ENCODE measurements at places on chromosomes 3 and 15.

DNA sequence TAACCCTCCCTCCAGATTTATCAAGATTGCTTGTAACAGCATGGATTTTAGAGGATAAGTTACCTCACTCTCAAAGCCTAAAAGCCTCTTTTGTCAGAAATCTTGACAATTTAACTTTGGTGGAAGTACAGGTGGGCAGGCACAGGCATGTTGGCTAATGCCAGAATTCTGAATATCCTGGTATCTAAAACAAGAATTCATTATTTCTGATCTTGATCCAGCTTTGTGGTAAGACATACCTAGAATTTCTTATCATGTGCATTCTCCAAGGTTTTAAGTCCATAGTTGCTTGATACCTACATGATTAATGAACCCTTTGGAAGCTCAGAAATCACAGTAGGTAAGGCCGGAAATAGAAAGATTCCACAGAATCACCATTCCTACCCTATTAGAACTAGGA, 109.9 kb upstream of the TTC14 start:
- DNase-seq, result no peak

DNA sequence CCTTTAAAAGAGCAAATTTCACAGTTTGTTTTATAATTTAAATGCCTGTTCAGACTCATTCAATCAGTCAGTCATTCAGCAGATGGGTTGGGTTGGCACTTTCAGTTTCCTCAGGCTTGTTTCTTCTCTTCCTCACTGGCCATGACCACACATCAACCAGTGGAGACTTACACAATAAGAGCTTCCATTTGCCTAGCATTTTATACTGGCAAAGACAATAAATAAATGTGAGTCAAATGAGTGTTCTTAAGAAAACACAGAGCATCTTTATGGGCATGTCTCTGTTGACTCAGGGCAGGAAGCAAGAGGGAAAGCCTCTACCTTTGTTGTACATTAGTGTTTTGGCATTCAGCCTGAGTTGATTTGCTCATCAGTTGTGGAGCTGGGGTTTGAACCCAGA, 122.6 kb downstream of the EPHB1 start:
- DNase-seq, result no peak

DNA sequence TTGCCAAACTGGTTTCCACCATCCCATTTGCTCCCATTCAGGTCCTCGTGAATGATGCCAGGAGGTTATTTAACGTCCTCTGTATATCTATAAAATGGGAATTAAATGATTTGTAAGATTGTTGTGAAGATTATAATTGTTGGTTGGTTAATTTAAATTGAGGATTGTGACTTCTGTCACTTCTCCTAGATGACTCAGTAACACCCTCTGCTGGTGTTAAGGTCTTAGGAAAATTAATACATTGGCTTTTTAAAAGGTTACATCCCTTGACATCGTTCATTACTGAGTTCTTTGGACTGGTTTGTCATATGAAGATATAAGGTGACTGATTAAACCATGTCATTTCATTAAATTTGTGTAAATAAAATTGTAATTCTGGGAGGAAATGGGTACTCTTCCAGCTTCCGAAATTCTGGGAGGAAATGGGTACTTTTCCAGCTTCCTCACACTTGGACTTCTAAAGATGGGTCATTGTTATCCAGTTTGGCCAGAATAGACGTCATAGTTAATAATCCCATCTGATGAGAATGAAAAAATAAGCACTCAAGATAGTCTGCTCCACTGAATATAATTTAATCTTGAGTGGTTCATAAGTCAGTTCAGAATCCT, 33.3 kb upstream of the PAQR5 start:
- no peak for DNase-seq

- no peak for DNase-seq
Measured at GRCh38 chr3:116188231-116188785, 257.0 kb downstream of the LSAMP start.

DNA sequence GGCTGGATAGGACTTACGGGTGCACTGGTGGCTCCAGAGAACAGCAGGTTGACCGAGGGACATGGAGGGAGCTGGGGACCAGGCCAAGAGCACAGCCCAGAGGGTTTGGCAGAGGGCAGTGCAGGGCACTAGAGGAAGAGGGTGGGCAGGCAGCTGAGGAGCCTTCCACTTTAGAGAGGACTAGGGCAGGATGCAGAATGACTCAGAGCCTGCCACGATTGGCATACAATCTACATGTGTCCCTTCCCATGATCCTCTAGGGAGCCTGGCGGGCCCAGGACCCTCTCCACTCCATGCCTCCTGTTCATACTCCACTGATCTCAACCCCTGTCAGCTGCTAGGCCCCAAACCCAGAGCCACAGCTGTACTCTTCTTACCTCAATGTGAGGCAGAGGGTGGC, 14.4 kb upstream of the APEH start:
- no peak for DNase-seq

- no peak for DNase-seq
Measured at GRCh38 chr3:196656213-196656612, 16.7 kb downstream of the NRROS start.

DNA sequence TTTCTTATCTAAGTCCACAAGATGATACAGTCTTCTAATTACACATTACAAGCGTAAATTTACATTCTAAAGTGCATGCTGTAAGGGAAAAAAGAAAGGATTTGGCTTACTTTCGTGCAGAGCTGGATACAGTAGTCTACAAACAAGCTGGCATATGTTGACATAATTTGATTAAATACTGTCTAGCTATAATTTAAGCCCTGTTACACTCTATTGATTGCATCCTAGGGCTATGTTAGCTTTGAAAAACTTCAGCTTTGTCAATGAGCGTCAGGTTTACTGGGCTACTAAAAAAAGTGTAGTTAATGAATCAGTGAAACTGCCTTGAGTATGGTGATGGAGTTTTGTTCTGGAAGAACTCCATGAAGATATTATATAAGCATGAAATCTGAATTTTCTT, 24.5 kb upstream of the PLCL2 start:
- DNase-seq, result no peak

- DNase-seq, result no peak
Measured at GRCh38 chr15:81784751-81785150, 261.1 kb downstream of the MEX3B start.

- no peak for DNase-seq
Measured at GRCh38 chr15:25671132-25671531, 192.0 kb downstream of the ATP10A start.

DNA sequence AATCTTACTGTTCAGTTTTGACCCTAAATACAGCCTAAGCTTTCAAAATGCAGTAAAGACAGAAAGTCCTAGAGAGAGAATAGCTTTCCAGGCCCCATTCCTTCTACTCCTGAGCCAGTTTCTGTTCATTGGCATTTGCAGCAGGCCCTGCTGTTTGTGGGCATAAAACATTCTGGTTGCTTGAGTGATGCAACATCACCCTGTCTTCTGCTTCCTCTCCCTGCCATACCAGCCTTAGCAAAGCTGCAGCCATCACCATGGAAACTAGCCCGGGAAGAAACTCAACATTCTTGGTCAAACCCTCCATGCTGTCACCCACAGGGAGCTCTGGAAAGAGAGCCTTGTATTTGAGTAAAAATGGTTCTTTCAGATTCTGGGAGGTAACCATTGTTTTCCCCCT, 325.7 kb downstream of the MAGI1 start:
- DNase-seq, result no peak
